Panc1 (cell line): ENCODE measurements at places on chromosomes 16 and 17. TPM values are rescaled to one million over a fixed set of nuclear protein-coding genes. Genes with fewer than 3 reads are reported as not detected.

- DNase-seq, result no peak
These were observed 65.7 kb downstream of the MARF1 start for GRCh38 chr16:15576960-15577958.

GRCh38 chr16:54080524-54081008 is 206.0 kb downstream of the IRX3 start:
- DNase-seq, result peak; percentile 86

DNA sequence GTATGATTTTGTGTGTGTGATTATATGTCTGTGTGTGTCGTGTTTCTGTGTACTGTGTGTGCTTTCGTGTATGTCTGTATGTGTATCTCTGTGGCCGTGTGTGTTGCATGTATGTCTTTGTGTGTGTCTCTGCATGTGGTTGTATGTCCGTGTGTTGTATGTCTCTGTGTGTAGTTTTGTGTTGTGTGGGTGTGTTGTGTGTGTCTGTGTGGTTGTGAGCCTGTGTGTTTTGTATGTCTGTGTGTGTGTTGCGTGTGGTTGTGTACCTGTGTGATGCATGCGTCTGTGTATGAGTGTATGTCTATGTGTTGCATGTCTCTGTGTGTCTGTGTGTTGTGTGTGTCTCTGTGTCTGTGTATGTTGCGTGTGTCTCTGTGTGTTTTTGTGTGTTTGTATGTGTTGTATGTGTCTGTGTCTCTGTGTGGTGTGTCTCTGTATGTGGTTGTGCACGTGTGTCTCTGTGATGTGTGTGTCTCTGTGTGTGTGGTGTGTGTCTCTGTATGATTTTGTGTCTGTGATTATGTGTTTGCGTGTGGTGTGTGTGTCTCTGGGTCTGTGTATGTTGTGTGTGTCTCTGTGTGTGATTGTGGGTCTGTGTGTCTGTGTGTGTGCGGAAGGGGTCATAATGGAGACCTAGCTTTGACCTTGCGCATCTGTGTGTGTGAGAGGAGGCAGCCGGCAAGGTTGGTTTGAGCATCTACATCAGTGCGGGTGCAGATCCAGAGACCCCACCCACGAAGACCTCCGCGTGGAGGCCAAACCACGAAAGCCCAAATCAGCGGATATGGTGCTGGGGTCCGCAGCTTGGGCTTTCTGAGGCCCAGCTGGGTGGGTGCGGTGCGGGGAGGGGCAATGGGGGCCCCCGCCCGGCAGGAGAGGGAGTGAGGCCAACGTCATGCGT is 212.6 kb upstream of the GSE1 start:
- no peak for DNase-seq

Gene C17orf50
- total RNA-seq, result not detected

DNA sequence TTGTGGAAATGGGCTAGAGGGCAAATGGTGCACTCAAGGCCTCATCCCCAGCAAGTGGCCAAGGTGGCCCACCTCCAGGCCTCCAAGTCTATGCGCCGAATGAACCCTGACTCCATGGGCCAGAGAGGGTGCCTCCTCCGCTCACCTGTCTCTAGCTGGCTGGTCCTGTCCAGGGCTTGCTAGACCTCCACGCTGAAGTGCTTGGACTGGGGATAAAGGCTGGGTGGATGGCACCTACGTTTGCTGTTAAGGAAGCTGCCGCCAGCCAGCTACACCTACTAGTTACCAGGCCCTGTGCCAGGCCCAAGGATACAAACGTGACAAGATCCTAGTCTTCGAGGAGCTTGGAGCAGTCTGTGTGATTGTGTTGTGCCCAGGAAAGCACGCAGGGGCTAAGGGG is 739 bp upstream of the SGCA start:
- no peak for DNase-seq

GRCh38 chr16:66604376-66605176 is at the start of gene CMTM3:
Gene CMTM3 (plus strand): TSS chr16:66604704. CDS start chr16:66604806, 102 bp downstream.
- DNase-seq, result no peak

DNA sequence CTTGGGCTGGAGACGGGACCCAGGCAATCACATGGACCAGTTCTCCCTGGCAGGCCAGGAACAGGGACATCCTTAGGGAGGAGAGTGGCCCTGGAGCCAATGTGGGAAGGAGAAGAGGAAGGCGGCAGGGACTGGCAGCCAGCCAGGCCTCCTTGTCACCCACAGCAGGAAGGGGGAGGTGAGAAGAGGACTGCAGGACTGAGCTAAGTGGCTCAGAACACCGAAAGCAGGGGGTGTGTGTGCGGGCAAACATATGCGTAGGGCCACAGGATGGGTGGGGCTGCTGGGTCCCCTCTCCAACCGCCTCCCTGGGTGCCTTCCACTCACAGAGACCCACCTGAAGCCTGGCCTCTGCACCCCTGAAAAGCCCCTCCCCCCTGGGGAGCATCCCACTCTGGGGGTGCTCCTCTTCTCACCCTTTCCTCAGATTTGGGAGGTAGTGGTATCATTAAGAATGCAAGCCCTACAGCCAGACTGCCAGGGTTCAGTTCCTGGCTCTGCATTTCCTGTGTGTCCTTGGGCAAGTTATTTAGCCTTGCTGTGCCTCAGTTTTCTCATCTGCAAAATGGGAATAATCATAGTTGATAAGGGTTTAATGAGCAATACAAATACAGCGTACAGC is 8.1 kb downstream of the PNMT start:
- DNase-seq, result no peak

- no peak for DNase-seq
These were observed 232.3 kb upstream of the PMFBP1 start for GRCh38 chr16:72404299-72404698.
